ENCODE measurements at places on chromosomes 6 and 20.

DNA sequence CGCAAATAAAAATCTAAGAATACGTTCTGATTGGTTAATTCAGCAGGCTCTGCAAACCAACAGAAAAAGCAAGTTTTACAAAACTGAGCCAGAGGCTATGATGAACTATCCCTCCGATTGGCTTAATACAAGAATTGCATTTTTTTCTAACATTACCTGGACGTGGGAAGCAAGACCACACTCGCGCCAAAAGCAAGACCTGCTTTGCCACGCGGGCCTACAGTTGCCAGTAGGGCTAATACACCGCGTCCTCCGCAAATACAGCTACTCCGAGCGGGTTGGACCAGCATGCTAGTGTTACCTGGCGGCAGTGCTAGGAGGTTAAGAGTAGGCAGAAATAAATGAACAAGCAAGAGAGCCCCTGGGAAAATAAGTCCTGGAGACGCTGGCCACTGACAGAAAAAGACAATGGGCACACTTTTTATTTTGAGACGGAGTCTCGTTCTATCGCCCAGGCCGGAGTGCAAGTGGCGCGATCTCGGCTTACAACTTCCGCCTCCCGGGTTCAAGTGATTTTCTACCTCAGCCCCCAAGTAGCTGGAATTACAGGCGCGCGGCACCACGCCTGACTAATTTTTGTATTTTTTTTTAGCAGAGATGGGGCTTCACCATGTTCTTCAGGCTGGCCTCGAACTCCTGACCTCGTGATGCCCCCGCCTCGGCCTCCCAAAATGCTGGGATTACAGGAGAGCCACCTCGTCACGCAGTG, 131.9 kb upstream of the BTN3A2 start:
- DNase-seq = no peak

GRCh38 chr6:13413900-13414555, 73.4 kb downstream of the GFOD1 start:
- DNase-seq = peak; percentile 71

- DNase-seq = no peak
These were observed 102.0 kb downstream of the MAP3K7 start for GRCh38 chr6:90484903-90485302.

- no peak for DNase-seq
These were observed 183.4 kb downstream of the WDR27 start for GRCh38 chr6:169518451-169518850.

DNA sequence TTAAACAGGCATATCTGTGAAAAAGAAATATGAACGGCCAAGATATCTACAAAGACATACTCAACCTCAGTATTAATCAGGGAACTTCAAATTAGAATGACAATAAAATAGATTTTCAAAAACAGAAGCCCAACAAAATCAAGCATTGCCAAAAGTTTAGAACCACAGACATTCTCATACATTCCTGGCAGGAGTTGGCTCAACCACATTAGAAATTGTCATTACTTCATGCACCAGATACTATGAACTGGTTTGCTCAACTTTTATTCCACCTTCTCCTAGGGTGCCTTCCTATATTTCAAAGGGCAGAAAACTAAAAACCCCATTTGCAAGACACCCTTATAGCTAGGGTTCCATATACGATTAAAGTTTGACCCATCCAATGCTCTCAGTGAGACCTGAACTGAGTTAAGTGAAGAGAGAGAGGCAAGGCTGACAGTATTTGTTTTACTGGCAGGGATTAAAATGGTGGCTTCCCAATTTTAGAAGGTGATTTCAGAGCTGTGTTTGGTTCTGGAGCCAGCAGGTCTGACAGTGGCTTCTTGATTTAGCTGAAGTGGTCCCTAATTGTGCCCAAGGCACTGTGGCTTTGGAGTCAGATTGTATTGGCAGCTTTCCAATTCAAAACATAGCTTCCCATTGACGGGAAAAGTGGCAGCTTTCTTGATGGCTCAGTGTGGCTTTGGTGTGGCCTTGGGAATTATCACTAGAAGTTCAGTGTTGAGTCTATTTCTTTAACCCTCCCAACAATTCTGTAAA, 77.1 kb upstream of the CDYL start:
- no peak for DNase-seq

- DNase-seq = no peak
These were observed 113.6 kb downstream of the TNFRSF21 start for GRCh38 chr6:47196113-47196512.

- DNase-seq = no peak
These were observed 504 bp downstream of the B4GALT5 start for GRCh38 chr20:49712996-49713752.

GRCh38 chr20:44170816-44171410, 16.1 kb downstream of the JPH2 start:
- DNase-seq = no peak

GRCh38 chr20:47699818-47700217, 85.5 kb downstream of the SULF2 start:
- DNase-seq = no peak

- DNase-seq = no peak
These were observed 161.0 kb downstream of the TRMT11 start for GRCh38 chr6:126147291-126147815.

GRCh38 chr6:93183531-93183972, 235.8 kb downstream of the EPHA7 start:
- DNase-seq = no peak

DNA sequence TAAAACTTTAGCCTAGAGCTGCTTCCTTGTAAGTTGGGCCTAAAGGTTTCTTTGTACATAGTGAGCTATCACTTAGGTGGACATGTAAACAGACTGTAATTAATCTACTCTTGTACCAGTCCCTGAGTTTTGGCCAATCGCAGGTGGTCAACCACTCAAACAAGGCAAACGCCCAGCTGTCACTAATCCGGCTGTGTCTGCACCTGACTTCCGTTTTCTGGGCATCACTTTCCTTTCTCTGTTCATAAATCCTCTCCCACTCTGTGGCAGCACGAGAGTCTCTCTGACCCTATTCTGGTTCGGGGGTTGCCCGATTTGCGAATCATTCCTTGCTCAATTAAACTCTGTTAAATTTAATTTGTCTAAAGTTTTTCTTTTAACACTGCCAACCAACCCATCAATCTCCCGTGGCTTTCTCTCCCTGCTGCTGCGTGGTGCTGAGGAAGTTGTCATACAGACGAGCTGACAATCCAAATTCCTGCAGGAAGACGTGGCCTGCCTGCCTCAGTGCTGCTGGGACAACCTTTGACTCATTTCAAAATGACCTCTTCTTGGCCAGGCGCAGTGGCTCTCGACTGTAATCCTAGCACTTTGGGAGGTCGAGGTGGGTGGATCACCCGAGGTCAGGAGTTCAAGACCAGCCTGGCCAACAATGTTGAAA, 206.3 kb downstream of the QKI start:
- DNase-seq = no peak

DNA sequence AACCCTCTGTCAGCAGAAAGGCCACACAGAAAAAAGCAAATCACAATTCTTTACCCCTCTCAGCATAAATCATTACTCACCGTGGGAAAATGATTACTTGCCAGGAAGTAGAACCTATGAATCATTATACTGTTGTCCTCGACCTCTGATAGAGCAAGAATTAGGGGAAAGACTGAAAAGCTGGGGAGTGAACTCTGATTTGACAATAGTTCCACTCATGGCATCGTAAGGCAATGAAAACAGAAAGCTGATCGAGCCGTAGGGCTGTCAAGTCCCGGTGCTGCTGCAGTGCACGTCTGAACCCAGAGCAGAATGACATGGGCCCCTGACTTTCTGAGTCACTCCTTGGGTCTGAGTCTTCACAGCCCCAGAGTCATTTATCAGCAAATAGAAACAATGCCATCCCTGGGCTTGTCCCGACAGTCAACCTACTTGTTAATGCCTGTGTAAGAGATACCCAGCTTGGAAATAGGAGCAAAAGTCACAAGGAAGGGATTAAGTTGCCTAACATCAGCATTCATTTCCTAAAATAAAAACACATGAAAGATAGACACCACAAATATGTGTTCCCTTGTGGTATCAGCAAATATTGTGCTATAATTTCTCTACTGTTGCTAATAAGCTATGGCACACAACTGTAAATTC, 224.8 kb upstream of the MARCKS start:
- no peak for DNase-seq

- no peak for DNase-seq
These were observed 2.3 kb upstream of the TRAM2 start for GRCh38 chr6:52579006-52579660.

- DNase-seq = no peak
These were observed 79.4 kb downstream of the ROS1 start for GRCh38 chr6:117346142-117346930.

DNA sequence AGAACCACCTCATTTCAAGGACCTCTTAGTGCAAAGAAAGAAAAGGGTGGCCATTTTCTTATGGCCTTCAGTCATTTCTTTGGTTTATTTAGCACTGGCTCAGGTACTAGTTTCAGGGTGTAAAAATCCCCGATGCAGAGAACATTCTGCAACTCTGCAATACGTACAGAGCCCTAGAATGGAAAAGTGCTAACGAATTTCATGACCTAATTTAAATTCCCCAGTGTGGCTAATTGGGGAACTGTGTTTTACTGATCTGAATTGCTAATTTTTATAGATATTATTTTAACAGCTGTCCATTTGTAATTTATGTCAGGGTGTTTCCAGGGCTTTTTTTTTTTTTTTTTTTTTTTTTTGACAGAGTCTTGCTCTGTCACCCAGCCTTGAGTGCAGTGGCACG, 160.7 kb downstream of the UST start:
- DNase-seq = no peak

DNA sequence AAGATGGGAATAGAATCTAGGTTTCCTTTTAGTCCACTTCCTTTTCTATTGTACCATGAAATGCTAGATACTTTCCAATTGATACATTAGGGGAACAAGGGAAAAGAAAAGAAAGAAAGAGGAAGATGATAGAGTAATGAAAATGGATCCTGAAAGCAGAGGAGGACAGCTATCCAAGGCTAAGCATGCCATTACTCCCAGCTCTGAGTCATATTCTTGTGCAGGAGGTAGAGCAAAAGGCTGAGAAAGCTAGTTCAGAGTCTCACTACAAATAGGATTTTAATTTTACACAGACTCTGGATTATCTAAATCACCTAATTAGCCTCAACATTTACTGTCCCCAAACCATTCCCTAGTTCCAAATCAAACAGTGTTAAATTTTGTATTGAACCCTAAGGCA, 23.6 kb downstream of the RWDD2A start:
- no peak for DNase-seq

DNA sequence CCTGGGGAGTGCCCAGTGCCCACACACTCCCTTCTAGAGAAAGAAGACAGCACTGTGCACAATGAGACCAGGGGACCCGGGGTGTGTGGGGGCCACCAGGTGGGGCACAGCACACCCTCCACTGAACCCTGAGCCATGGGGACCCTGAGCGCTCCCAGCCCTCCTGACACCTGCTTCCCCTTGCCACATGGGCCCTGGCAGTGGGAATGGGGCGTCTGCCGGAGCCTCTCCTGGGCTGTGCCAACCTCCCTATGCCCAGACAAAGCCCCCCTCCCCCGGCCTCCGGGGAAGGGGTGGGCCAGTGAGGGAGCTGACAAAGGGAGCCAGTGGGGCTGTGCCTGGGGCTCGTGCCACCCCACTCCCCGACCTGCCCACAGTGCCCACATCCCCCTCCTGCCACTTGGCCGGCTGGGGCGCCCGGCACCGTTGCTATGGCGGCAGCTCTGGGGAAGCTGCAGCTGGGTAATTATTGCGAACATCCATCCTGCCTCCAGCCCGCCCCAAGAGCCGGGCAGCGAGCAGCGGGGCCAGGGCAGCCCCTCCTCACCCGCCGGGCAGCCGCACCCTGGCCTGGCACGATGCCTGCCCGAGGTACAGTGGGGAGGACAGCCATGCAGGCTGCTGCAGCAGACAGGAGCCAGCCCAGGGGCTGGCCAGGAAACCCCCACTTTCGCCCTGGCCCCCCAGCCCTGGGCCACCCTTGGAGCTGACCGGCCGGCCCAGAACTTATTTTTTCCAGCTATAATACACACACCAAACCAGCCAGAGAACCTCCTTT, 41.9 kb upstream of the NOL4L start:
- no peak for DNase-seq

DNA sequence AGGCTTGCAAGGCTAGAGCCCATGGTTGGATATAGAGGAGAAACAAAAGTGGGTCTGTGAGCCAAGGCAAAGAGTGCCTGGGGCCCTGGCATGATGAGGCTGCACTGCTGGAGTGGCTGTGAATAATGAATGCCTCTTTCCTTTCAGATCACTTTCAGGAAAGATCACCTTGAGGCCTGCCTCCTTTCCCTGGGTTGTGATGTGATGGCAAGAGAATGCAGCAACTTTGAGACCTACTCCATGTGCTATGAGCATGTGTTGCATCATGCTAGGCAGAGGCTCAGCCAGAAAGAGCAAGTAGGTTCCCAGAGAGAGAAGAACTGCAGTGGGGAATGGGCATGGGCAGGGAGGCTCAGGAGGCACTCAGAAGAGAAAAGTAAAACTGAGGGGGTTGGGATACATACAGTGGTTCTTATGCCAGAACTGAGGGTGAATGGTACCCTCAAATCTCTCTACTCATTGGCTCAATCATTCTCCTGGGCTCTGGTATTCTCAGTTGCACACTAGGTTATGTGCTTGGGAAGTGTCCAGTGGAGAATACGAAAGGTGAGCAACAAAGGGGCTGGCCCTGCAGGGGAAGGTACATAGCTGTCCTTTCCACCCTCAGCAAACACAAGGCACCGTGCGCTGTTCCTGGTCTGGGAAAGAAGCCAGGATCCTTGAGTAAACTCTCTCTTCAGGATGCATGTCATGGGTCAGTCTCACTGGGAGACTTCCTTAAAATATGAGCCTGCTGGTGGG, 45.9 kb downstream of the CD164 start:
- no peak for DNase-seq

DNA sequence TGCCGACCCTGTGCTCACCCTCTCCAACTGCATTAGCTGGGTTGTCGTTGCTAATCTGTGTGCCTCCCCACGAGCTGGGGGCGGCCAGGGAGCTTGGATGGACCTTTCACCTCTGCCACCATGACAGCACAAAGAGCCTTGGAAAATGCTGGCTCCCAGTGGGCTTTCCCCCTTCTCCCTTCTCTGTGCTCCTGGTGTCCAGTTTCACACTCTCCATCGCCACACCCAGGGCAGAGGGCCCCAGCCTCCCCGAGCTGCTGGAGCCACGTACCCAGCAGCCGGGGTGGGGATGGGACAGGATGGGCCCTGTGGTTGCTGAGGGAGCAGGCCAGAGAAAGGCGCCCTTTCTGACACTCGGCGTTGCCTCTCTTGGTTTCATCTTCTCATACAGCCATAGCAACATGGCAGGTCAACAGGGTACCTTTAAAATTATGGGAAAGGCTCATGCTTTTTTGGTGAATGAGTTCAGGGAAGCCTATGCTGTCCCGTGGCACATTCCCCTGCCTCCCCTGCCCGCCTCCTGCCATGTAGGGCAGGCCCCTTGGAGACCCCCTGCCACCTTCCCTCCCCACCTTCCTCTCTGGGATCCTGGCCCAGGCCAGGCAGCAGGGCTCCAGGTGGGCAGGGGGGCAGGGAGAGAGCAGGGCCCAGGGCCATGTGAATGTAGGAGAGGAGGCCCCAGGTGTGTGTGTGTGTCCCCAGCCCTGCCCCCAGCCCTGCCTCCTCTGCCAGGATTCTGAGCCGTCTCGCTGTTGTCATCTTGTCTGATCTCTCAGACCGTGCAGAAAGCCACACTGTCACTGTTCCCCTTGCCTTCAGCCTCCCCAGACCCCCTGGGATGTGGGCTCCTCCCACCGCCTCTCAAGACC, 85.2 kb upstream of the CCDC167 start:
- no peak for DNase-seq
